ENCODE measurements at places on chromosomes 5 and 9.

GRCh38 chr9:86166546-86166945, 67.2 kb upstream of the GOLM1 start:
- DNase-seq: no peak

- DNase-seq: no peak
These were observed 30.1 kb upstream of the RAI14 start for GRCh38 chr5:34626036-34626435.

GRCh38 chr5:138444078-138444773, 5.4 kb downstream of the REEP2 start:
- no peak for DNase-seq

DNA sequence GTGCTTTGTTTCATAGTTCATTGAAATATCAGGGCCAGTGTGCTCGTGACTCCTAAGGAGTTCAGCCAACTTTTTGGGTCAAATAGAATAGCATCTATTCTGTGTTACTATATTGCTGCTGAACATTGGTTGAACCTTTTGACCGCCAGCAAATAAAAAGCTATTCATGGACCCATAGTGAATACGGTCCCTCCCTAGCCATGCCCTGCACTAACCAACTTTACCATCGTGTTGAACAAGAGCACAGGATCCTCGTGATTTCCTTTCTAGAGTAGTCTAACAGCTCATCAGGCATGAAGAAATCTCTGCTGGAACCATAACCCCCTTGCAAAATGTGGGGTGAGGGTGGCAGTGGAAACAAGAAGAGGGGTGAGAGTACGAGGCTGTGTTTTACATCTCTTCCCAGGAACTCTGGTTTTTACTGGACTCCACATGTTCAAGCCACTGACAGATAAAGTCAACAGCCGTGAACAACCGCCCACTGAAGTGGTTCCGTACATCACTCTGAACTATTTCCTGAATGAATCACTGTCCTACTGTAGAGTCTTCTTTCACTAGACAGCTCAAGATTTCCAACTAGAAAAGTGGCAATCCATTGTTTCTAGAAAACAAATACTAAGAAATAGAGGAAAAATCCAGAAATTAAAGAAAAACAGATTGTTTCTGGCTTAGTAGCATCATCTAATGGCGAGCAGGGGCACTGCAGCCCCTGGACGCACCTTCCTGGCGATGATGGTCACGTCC, 70.1 kb upstream of the SPATA31E1 start:
- DNase-seq: no peak

- no peak for DNase-seq
These were observed 28.7 kb downstream of the DIAPH1 start for GRCh38 chr5:141590127-141590526.
